ENCODE measurements at places on chromosomes 1 and 21.

GRCh38 chr1:29969576-29969975 is 733.3 kb downstream of the PTPRU start:
- DNase-seq: no peak

- no peak for DNase-seq
Measured at GRCh38 chr1:230064283-230064682, 2.8 kb upstream of the GALNT2 start.

GRCh38 chr1:2506007-2506860 is 20.2 kb downstream of the PANK4 start:
- DNase-seq: no peak

DNA sequence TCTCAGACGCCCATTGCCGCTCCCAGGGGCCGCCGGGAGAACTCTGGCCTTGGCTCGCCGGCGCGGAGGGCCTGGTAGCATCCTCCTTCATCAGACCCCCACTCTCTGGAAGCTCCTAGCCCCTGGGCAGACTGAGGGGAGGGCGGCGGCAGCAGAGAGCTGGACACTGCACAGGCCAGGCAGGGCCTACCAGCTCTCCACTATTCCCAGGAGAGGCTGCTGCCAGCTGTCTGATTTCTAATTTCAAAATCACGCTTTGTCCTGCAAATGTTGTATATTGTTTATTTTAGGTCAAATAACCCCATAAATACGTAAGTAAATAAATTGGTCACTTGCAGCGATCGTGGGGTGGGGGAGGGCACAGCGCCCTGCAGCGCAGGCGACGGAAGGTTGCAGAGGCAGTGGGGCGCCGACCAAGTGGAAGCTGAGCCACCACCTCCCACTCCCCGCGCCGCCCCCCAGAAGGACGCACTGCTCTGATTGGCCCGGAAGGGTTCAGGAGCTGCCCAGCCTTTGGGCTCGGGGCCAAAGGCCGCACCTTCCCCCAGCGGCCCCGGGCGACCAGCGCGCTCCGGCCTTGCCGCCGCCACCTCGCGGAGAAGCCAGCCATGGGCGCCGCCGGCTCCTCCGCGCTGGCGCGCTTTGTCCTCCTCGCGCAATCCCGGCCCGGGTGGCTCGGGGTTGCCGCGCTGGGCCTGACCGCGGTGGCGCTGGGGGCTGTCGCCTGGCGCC is at the start of gene MTARC1:
Gene MTARC1, plus strand, starts transcription at position 577 of the 732 bp plus-strand sequence. Its CDS starts 32 bp downstream, at position 609.
- DNase-seq: peak; percentile 68

DNA sequence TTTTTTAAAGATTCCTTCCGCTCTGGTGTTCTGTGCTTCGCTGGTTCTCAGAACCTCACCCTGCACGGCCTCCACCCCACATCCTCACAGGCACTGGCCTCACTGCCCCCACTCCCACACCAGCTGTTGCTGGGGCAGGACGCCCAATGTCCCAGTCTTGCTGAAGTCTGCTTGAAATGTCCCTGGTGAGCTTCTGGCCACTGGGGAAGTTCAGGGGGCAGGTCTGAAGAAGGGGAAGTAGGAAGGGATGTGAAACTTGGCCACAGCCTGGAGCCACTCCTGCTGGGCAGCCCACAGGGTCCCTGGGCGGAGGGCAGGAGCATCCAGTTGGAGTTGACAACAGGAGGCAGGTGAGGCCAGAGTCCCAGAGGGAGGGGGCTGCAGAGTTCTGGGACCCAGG is at the start of gene C1QA:
Gene C1QA, plus strand, starts transcription at position 276 of the 400 bp plus-strand sequence. CDS start 989 bp downstream, outside the sequence.
- no peak for DNase-seq

- no peak for DNase-seq
Measured at GRCh38 chr1:191882870-191883269, 275.4 kb upstream of the RGS18 start.

DNA sequence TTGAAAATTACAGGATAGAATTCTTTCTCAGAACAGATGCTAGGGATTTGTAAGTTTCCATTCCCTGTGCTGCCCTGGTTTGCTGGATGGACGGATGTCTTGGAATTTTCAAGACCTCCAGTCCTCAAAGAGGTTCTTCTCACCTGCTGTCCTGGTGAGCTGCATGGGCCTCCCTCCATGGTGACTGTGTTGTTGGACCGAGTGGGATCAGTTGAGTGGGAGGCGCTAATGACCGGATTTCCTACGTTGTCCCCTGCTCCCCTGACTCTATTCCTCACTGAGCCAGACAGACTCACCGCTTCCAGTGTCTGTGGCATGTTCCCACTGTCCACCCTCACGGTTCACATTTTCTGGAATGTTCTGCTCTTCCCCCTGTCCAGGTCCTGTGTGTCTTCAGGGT is 229.8 kb downstream of the CAMTA1 start:
- no peak for DNase-seq

GRCh38 chr1:216310776-216311175 is 112.5 kb downstream of the USH2A start:
- DNase-seq: no peak

DNA sequence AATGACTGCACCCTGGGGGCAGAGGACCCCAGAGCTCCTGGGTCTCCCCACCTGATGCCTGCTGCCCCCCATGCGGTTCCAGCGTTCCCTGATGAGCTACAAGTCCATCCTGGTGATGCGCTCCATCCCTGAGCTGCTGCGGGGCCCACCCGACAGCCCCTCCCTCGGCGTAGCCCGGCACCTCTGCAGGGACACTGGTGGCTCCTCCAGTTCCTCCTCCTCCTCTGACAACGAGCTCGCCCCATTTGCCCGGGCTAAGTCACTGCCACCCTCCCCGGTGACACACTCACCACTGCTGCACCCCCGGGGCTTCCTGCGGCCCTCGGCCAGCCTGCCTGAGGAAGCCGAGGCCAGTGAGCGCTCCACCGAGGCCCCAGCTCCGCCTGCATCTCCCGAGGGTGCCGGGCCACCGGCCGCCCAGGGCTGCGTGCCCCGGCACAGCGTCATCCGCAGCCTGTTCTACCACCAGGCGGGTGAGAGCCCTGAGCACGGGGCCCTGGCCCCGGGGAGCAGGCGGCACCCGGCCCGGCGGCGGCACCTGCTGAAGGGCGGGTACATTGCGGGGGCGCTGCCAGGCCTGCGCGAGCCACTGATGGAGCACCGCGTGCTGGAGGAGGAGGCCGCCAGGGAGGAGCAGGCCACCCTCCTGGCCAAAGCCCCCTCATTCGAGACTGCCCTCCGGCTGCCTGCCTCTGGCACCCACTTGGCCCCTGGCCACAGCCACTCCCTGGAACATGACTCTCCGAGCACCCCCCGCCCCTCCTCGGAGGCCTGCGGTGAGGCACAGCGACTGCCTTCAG is 35.5 kb downstream of the TRIM11 start:
- DNase-seq: peak; percentile 18

DNA sequence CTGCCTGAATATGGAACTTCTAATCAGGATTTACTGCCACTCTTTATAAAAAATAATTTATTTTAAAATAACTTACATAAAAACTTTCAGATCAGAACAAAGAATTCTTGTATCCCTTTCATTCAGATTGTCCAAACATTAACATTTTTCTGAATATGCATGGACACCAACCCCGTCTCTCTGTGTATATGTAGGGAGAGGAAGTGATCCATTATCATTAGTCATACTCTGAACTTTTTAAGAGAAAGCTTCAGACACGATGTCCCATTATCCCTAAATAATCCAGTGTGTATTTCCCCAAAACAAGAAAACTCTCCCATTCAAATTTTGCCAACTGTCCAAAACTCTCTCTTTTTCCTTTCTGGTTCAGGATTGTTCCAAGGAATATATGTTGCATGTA is 122.3 kb upstream of the CXADR start:
- no peak for DNase-seq

DNA sequence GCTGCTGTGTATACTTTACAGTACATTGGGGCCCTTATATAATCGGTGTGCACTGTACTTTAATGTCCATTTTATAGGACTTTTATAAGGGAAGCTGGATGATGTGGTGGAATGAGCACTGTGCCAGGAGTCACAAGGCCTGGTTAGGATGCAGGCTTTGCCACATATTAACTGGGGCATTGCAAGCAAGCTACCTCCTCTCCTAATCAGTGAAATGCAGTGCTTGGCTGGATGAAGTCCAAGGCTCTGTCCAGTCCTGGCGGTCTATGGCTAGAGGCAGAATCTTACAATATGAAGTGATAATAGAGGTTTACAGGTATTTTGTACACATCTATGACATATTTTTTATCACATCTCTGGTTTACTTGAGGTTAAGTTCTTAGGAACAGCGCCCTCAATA is 1.7 kb upstream of the PKP1 start:
- DNase-seq: no peak

- no peak for DNase-seq
Measured at GRCh38 chr1:224565186-224565585, 50.9 kb upstream of the CNIH3 start.

GRCh38 chr1:31749785-31750735 is 14.1 kb downstream of the ADGRB2 start:
- no peak for DNase-seq

GRCh38 chr1:117069220-117069844 is 9.2 kb downstream of the TTF2 start:
- no peak for DNase-seq

DNA sequence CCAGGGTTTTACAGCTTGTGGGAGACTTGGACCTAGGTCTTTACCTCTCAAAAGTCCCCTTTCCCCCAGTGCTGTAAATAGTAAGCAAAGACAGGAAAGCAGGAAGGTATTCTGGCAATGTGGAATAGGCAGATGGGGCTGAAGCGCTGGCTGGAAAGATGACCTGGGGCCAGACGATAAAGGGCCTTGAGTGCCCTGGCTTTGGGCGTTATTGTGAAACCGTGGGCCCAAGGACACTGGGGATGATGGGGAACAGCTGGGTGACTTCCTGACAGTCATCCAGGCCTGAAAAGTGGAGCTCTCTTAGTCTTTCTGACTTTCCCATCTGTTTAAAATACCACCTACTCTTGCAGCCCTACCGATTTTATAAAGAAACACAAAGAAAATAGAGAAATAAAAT is 16.3 kb downstream of the URB2 start:
- no peak for DNase-seq

- DNase-seq: no peak
Measured at GRCh38 chr1:155195201-155196102, 12.2 kb downstream of the THBS3 start.

- no peak for DNase-seq
Measured at GRCh38 chr1:6591222-6591621, 11.4 kb downstream of the ZBTB48 start.

DNA sequence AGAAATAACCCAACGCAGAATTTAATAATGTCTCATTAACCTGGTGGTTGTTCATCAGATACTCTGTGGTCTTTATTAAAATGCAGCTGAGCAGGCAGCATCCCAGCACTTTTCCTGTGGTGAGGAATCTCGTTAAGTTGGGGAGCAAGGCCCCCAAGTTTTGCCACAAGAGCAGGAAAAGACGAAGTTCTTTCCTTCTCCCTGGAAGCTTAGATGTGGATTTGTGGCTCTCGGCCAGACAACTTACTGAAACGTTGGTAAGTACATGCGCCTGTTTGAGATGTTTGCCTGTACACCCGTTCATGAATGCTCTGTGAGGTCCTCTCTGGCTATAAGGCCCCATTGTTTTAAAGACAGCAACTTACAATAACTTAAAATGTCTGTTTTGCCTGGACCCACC is 34.3 kb upstream of the PDE9A start:
- no peak for DNase-seq
